ENCODE measurements at places on chromosomes 2 and 18.

- no peak for DNase-seq
Measured at GRCh38 chr2:171167352-171167997, 6.8 kb upstream of the TLK1 start.

- DNase-seq, result no peak
Measured at GRCh38 chr2:137947032-137947727, 17.1 kb upstream of the HNMT start.

GRCh38 chr2:178756343-178756742 is 50.9 kb downstream of the TTN start:
- DNase-seq, result no peak

DNA sequence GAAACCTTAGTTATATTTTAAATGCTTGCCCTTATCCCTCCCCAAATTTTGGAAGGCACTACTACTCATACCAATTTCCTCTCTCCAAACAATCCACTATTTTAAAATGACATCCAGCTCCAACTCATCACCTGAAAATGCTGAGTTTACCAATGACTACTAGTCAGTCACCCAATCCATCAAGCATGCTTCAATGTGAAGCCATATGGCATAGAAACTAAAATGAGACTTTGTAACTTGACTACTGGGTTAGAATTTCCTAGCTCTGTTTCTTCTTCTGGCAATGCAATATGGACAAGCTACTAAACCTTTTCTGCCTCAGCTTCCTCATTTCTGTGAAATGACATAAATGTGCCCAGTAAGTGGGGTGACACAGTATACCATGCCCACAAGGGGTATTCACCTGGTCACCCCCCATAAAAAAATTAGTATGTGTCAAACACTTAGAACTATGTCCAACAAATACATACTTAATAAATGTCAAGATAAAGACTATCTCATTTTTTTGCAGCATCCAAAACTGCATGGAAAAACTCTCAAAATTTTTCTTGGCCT is 10.0 kb upstream of the STPG4 start:
- DNase-seq, result no peak

GRCh38 chr2:112794841-112795240 is 10.5 kb upstream of the IL1A start:
- DNase-seq, result no peak

DNA sequence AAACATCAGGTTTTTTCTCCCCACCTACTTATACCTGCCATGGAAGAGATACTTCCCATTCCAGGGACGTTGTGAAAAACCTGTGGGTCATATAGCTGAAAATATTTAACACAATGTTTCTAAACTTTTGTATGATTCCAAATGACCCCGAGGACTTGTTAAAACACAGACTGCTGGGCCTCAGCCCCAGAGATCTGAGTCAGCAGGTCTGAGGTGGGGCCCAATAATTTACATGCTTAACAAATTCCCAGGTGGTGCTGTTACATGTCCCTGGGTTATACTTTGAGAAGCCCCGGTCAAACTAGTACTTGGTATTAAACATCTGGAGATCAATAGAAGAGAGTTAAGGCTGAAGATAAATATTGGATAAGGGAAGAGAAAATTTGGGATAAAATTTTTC is 71.4 kb upstream of the FRZB start:
- no peak for DNase-seq

DNA sequence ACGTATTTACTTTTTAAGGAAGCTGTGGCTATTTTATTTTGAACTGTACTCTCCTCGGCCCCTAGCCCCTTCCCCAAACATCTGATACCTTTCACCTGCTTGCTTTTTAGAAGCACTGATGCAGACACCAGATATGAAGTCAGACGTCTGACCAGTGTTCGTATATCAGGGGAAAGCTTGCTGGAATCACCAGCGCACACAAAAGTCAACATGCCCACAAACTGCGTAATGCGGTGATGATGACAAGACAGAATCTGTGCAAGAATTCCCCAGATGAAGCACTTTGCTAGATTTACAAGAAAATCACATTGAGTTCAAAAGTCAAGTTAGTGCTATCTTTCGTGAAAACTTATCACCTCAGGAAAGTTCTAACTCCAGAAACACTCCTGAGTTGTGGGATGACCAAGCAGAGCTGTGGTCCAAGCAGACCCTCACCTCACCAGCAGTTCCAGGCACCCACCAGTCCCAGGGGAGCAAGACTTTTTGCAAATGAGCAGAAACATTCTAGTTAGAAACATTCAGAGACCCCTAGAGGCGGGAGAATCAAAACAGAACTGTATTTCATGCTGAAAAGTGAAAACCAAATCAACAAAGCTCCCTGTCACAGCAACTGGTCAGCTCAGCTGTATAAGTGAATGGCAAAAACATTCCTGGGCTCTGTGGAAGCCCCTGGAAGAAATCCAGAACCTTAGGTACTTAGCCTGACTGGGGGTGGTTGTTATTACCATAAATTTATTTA is 55.7 kb downstream of the INO80C start:
- no peak for DNase-seq

- no peak for DNase-seq
Measured at GRCh38 chr18:79332646-79333045, 63.1 kb upstream of the NFATC1 start.

- DNase-seq, result no peak
Measured at GRCh38 chr2:37928377-37928776, 3.3 kb downstream of the RMDN2 start.

DNA sequence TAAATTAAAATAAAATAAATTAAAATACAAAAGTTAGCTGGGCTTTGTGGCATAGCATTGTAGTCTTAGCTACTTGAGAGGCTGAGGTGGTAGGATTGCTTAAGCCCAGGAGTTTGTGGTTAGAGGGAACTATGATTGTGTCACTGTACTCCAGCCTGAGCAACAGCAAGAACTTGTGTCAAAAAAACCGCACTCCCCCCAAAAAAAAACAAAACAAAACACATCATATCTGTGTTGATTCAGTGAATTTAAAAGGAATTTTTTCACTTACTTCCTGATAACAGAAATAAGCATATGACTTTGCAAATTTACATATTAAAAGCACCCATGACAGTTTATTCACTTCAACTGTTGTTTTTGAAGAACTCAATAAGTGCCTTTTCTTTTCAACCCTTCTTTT is 68.1 kb upstream of the PELI1 start:
- peak; percentile 55 for DNase-seq

DNA sequence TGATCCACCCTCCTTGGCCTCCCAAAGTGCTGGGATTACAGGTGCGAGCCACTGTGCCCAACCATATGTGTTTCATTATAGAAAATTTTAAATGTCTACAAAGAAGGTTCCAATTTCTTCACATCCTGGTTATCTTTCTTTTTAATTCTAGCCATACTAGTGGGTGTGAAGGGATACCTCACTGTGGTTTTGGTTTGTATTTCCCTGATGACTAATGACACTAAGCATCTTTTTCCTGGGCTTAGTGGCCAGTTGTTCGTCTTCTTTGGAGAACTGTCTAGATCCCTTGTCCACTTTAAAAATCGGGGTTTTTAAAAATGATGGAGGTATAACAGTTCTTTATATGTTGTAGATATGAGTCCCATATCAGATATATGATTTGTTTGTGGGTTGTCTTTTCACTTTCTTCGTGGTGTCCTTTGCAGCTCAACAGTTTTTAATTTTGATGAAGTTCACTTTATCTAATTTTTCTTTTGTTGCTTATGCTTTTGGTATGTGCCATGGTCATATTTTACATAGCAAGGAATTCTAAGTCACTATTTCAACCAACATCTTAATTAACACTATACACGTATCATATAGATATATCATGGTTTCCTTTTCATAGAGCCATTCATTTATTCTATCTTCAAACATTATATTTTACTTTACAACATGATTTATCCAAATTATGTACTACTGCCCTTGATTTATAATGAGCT is 135.0 kb upstream of the RIOK3 start:
- no peak for DNase-seq

DNA sequence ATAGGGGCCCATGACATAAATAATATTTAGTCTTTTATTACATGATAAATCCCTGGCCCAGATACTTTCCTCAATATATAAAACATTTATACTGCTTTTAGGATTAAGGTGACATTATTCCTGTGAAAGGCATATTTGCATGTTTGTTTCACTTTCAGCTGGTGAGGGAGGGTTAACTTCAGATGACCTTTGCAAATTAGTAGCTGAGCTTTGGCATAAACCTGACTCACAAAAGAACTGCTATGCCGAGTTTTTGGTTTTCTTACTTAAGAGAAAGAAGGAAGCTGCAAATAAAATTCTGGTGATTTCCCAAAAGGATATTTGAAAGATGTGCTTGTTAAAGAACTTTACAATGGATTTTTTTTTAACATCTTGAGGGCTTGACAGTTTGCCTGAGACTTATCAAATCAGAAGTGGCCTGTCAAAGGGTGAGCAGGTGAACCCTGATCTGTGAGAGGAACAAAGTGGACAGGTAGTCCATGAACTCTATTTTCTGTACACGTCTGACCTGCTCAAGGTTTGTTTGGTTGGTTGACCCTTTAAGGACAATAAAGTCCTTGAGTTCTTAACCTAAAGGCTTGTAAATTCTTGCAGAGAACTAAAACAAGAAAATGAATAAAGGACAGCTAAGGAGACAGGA is 93.5 kb downstream of the FAM124B start:
- DNase-seq, result no peak

GRCh38 chr2:117635481-117635880 is 179.0 kb upstream of the DDX18 start:
- no peak for DNase-seq

- no peak for DNase-seq
Measured at GRCh38 chr2:18829976-18830375, 240.6 kb upstream of the NT5C1B start.

DNA sequence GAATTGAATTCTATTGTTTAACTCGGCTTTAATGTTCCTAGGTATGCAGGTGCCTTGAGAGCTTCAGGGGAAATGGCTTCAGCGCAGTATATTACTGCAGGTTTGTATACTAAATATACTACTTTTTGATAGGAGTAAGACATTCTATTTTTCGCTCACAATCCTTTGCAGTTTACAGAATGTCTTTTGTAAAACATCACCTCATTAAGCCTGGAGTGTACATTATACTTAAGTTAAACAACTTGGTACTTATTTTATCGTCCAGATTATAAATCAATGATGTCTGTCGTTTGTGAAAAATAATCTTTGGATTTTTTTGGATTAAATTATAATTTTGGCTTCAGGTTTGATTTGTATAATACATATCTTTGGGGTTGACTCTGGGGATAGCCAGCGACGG is 34.4 kb downstream of the USP14 start:
- no peak for DNase-seq

- peak; percentile 68 for DNase-seq
Measured at GRCh38 chr18:23871410-23871809, 143.1 kb upstream of the TTC39C start.

DNA sequence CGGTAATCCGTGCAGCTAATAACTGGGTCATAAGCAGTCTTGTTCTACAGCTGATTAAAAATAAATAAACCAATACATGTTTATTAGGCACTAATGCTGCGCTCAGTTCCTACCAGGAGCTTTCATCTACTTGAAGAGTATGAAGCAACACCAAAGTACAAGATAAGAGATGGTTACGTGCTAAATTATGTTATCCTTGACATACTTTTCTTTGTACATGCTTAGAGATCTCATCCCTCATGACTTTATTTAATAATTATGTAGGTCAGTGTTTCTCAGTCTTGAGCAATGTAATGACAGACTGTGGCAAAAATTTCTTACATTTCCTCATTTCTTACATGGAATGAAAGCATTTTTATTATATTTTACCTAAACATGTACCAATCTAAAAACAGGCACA is 54.6 kb upstream of the COBLL1 start:
- DNase-seq, result no peak

DNA sequence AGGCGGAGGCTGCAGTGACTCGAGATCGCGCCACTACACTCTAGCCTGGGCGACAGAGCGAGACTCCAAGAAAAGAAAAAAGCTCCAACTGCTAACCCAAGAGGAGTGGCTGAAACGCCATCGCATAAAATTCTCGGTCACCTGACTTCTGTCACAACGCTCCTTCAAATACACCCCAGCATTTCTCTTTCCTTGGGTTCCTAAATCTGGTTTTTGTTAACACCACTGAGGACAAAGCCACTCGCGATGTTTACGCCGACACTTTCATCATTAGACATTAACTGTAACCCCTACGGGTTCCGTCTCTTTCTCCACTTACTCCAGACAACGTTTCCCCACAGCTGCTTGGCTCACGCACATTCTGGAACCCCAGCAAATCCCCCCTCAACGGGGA is 679 bp downstream of the CLK1 start:
- no peak for DNase-seq

- DNase-seq, result no peak
Measured at GRCh38 chr2:221518935-221519625, 53.0 kb downstream of the EPHA4 start.

GRCh38 chr2:161965994-161966393 is 108.0 kb downstream of the DPP4 start:
- no peak for DNase-seq

GRCh38 chr2:36373149-36373926 is 17.8 kb downstream of the CRIM1 start:
- no peak for DNase-seq

- no peak for DNase-seq
Measured at GRCh38 chr18:9079818-9080528, 22.5 kb upstream of the NDUFV2 start.

DNA sequence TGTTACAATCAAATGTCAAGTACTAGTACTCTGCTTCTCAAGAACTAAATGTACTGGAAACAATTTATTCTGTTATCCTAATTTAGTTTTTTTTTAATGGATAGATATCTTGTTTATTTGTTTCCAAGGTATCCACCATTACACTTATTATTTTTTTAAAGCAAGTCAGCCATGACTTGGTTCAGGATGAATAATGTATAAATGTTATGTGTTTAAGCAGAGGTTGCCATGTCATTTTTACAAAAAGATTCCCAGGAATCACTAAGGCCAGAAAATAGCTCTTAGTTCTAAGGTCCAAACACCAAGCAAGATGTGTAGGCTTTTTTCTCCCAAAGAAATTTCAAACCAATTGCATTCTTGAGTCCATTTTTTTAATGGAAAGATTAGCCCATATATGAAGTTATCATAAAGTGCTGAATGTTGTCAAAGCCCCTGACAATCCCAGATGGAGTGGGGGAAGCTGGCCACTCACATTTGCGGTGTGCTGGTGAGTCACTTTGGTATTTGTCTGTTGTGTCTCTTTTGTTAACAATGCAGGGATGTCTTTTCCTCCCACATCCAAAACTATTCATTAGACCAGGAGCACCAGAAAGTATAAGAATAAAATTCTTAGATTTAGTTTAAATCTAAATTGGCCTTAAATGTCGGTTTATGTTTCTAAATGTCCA is 158.9 kb downstream of the COL6A3 start:
- DNase-seq, result no peak

DNA sequence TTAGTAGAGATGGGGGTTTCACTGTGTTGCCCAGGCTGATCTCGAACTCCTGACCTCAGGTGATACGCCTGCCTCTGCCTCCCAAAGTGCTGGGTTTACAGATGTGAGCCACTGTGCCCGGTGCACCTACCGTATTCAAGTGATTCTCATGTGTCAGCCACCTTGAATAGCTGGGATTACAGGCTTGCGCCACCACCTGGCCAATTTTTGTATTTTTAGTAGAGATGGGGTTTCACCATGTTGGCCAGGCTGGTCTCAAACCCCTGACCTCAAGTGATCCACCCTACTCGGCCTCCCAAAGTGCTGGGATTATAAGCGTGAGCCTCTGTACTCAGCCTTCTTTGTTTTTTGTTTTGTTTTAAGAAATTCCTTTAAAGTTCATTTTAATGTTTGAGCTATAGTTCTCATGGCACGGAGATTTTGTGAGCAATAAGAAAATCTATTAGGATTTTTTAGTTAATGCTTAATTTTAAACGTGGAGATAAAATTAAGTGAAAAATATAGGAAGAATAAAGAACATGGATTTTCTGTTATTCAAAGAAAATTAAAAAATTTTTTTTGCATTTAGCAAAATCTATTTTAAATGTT is 242.6 kb downstream of the PHLPP1 start:
- peak; percentile 54 for DNase-seq

Data from CD4-positive, alpha-beta T cell treated with Interferon alpha-2 for 1 hour (primary cell).